ENCODE measurements at places on chromosomes 7 and 10. TPM values are rescaled to one million over a fixed set of nuclear protein-coding genes. Genes with fewer than 3 reads are reported as not detected.

The C7orf57 gene
- 0.24 TPM for total RNA-seq

DNA sequence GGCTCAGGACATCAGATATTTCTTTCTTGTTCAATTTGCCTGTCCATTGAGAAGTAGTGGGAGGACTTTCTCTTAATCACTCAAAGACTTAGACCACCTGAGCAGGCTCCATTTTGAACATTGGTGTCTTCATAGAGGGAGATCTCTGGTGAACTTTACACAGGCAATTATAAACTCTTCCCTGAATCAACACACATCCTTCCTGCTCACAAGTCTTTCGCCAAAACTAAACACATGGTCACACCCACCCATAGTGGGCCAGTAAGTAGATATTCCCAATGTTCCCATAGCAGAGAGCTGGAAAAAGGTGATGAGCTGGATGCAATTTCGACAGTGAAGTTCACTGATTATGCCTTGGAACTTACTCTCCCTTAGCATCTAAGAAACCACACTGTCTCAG is 8.2 kb upstream of the MACC1 start:
- H3K4me3 ChIP-seq = no peak overlapping the region
- no peaks in the 10 kb centered on the region for H3K36me3 ChIP-seq
- DNase-seq = no peak
- H3K27me3 ChIP-seq = no peaks in the 10 kb centered on the region
- H3K27ac ChIP-seq = no peak overlapping the region

DNA sequence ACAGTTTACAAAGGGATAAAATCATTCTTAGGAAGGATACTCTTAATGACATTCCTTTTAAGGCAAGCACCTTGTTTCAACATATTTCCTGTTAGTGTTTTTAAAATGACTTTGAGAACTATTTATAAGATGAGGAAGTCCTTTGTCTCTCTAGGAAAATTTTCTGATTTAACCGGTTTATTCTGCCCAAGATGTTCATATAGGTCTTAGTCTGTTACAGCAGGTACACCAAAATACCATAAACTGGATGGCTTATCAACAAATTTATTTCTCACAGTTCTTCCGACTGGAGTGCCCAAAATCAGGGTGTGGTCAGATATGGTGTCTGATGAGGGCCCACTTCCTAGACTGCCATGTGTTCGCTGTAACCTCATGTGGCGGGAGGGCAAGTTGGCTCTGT is 77.9 kb downstream of the GSAP start:
- no peak overlapping the region for H3K27ac ChIP-seq
- no peaks in the 10 kb centered on the region for H3K27me3 ChIP-seq
- no peaks in the 10 kb centered on the region for H3K36me3 ChIP-seq
- H3K4me3 ChIP-seq = no peak overlapping the region
- peaks cover 13% of the 10 kb centered on the region for H3K4me1 ChIP-seq

GRCh38 chr10:44894691-44895090 is 16.4 kb upstream of the TMEM72 start:
- H3K4me1 ChIP-seq = peaks cover under 1% of the 10 kb centered on the region
- H3K36me3 ChIP-seq = no peaks in the 10 kb centered on the region
- H3K27me3 ChIP-seq = no peaks in the 10 kb centered on the region
- DNase-seq = no peak
- no peak overlapping the region for H3K27ac ChIP-seq
- no peak overlapping the region for H3K4me3 ChIP-seq

The MBL2 gene
- total RNA-seq = 0.17 TPM

Measured in colonic mucosa (tissue), 4 donors.